ENCODE measurements at places on chromosomes 2 and 18. TPM values are rescaled to one million over a fixed set of nuclear protein-coding genes. Genes with fewer than 3 reads are reported as not detected.

DYNC1I2 gene
- 147 TPM for total RNA-seq

- no peak for ATAC-seq
Measured at GRCh38 chr2:169966454-169966853, 139.2 kb downstream of the UBR3 start.

SLC11A1 gene
- 5.9 TPM for total RNA-seq

CCNYL1 gene
- total RNA-seq: 11.7 TPM

SERPINB13 gene
- 0.13 TPM for total RNA-seq

DNA sequence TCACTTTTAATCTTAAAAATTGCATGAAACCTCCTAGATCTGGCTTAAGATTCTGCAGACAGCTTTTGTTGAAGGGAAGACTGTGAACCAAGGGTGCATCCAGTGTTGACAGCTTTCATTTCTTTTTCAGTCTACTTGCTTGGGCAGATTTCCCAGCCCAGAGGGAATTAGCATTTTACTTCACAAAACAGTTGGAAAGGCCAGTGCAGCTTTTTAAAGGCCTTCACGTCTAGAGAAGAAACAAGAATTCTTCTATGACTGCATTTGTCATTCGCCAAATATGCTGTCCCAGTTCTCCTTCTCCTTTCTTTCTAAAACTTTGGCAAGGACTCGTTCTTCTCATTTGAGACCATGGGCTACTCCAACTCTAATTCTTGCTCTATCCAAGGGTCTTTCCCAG is 17.4 kb downstream of the NTSR2 start:
- no peak for ATAC-seq

DNA sequence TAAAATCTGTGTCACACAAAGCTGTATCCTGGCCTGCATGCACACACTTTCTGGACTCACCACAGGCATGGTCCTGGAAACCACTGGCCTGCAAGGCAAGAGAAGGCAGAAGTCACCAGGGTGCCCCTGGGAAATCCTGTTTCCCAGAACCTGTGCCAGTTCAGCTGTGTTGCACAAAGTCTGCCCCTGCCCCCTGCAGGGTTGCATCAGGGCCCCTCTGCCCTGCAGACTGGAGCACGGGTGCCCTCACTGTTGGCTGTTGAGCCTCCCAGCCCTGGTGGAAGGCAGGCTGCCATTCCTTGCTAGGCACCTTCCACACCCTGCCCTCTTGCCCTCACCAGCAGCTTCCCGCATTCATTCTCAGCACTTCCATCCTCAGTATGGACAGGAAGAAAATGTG is 18.0 kb upstream of the TUBB6 start:
- no peak for ATAC-seq

RAMP1 gene
- total RNA-seq: 260 TPM

DNA sequence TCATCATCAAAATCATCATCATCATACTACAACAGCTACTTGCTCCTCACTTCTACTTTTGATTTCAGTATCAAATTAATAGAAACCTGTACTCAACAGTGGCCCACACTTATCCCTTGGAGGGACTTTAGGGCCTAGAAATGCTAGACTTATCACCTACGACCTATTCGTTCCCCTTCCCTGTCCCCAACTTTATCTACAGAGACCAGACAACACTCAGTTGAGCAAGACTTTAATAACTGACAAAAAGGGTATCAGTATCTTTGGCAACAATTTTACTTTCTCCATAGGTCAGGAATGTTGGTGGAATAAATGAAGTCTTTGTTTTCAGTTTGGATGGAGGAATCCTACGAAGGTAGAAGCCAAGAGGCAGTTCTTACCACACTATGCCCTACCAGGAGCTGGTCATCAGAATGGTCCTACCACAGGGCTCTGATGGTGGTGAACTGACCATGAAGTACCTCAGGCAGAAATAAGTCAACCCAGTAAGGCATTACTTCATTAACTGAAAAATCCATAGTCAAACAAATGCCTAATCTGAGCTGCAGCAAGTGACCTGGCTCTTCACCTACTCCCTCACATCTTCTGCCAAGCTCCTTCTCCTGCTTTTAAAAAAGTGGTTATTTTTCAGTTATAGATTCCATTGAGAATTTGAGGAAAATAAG is 26.6 kb downstream of the MBD2 start:
- no peak for ATAC-seq

L3MBTL4 gene
- 2.8 TPM for total RNA-seq

DNA sequence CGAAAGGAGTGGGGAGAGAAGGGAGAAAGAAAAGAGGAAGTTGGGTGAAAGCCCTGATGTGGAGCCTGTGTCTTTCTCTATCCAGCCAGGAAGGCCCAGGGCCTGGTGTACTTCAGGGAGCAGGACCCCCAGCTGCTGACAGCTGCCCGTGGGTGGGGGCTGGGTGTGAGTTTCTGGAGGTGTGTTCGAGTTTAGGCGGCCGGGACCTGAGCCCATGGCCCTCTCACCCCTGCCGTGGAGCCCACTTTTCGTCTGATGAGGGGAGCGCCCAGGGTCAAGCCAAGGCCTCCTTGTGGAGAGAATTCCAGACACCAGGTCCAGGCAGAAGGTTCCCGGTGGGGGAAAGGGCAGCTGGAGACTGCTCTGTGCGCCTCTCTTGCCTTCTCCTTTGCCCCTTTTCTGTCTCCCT is 2.2 kb downstream of the SIX3 start:
- no peak for ATAC-seq

DNA sequence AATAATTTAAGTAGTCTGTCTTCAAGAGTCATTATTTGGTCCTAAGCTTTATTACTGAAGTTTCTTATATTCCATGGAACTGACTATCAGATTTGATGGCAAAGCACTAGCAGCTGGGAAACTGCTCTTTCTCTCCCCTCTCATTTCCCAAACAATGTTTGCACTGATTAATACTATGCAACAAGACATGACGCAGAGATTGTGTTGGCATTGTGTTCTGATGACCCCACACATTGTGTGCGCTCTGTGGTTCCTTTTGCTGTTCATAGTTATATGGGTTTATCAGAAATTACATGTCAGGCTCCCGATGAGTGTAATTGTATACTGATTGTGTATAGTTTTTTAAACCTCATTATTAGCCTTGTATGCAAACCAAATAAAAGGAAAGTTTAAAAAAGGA is 331.6 kb upstream of the FANCL start:
- ATAC-seq: no peak

- no peak for ATAC-seq
Measured at GRCh38 chr2:88053934-88054781, 1.4 kb downstream of the KRCC1 start.

PRKAG3 gene
- total RNA-seq: not detected

ADCYAP1 gene
- total RNA-seq: not detected

DNAJC5G gene
- total RNA-seq: not detected

- ATAC-seq: no peak
Measured at GRCh38 chr2:106189325-106189724, 4.8 kb downstream of the UXS1 start.

DNA sequence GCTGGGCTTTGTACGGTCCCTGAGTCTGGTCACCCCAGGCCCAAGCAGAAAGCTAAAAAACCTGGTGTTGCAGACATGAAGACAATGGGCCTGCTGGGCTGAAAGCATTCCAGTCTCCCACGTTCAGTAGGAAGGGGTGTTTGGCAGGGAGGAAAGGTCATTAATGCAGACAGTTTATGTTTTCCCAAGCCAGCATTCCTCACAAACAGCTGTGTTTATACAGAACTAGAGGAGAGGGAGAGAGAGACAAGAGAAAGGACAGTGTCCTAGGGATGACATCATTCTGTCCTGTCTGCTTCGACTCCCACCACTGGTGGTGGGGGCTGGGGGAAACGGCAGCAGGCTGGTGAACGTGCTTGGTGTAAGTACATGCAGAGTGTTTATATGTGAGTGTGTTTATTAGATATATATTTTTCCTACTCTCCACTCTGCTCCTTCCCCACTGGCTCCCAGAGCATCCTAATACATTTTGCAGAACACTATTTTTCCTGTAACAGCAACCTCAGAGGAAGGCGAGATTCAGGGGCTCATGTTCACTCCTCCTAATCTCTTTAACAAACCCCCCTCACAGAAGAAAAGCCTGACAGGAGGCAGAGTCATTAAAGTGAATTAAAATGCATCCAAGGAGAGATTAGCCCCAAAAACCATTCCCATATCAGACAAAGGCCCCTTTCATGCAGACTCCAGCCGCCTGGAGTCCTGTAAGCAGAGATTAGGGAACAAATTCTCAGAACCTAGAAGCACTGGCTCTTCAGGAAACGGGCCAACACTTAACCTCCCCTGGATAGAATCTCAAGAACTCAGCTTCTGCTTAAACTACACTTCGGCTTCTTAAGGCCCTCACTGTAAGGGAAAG is 380.4 kb downstream of the TNS1 start:
- ATAC-seq: peak; percentile 56

DNA sequence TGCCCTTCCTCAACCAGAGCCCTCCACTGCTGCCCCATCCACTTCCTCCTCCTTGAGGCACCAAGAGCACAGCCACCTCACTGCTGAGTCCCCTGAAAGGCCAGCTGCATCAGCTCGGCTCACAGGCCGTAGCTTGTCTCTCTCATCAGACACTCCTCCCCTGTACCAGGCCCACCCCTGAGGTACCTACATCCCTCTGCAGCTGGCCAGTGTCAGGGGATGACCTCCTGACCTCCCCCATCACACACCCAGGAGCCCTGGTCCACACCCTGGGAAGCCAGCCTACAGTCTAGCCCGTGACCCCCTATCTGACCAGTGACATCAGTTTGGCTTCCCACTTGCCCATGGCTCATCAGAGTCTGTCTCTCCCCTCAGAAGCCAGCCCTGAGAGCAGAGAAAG is 205.6 kb downstream of the TNS1 start:
- peak; percentile 14 for ATAC-seq

GRCh38 chr18:79525556-79526467 is 130.1 kb downstream of the NFATC1 start:
- ATAC-seq: peak; percentile 75

- ATAC-seq: peak; percentile 32
Measured at GRCh38 chr2:101150306-101151145, 656 bp downstream of the TBC1D8 start.

DNA sequence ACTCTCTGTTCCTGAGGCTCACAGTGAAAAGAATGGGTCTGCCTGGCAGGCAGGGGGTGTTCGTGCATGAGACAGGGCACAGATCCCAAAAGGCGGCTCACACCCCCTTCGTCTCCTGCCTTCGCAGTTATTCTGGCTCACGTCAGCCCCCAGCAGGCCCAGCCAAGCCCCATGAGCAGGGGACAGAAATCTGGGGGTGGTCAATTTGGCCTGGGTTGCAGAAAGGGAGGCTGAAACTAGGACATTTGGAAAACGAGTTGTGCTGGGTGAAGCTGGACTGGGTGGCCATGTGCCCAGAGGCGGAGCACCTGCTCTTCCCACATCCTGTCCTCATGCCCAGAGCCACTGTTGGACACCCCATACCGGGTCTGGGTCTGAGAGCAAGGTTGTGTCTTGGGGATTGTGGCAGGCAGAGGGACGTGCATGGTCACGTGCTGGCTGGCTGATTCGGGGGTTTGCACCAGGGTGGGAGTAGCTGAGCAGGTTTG is 99.0 kb upstream of the MCFD2 start:
- peak; percentile 31 for ATAC-seq

DNA sequence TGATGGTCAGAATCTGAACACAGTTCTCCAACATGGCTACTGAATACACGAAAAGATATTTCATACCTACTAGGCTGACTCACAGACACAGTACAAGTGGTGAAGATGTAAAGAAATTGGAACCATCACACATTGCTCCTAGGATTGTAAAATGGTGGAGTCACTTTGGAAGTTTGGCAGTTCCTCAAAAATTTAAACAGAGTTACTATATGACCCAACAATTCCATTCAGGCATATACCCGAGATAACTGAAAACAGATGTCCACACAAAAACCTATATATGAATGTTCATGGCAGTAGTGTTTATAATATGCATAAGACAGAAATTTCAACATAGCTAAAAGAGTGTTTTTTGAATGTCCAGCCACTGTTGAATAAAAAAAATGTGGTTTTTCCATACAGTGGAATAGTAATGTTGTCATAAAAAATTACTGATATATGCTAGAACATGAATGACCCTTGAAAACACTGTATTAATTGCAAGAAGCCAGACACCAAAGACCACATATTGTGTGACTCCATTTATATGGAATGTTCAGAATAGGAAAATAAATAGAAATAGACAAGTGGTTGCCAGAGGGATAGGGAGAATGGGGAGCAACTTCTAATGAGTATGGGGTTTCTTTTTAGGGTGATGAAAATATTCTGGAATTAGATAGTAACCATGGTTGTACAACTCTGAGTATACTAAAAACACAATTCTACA is 10.1 kb downstream of the RMP24 start:
- ATAC-seq: no peak

SPC25 gene
- not detected for total RNA-seq

PLEKHH2 gene
- 37.4 TPM for total RNA-seq

DNA sequence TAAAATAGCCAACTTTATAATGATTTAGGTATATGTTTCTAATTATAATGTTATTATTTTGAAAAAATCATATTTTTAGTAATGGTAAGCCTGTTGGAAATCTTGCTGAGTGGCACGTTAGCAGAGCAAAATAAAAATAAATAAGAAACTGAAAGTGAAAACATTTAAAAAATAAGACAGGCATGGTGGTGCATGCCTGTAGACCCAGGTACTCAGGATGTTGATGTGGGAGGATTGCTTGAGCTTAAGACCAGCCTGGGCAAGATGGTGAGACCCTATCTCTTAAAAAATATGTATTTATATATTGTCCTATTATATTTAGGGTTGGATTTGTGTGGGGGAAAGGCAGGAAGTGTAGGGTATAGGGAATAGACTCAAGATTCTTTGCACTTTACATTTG is 15.8 kb upstream of the ANKRD12 start:
- no peak for ATAC-seq

- no peak for ATAC-seq
Measured at GRCh38 chr2:200756618-200757321, 54.9 kb upstream of the BZW1 start.

DNA sequence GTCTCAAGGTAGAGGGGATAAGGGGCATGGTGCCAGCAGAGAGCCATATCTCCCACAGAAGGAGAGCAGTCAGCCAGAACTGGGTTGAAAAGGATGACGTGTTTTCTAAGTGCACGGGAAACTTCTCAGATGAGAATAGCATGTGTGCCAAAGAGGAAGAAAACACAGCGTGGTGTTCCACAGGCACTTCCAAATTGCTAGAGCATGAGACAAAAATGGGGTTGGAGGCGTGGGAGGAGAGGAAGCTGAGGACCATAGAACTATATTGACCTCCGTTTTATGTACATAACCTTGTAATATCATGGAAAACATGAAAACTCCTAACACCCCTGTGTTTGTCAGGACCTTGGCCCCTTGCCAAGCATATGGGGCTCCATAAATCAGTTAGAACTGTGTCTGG is 682.7 kb upstream of the RAB6C start:
- peak; percentile 43 for ATAC-seq

DNA sequence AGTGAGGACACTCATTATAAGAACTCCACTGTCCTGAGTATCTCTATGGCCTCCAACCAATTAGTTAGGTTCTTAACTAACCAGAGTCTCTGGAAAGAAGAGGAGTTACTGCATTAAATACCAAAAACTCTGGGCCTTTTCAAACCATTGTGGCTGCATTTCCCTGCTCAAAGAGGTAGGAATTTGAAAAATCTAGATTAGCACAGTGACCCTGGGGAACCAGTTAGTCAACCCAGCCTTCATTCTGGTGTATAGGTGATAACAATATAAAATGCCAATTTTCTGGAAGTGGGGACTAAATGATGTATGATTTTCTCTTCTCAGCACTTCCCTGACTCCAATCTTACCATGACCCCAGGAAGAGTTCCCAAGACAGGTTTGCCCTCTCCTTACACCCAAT is 287.8 kb upstream of the SETBP1 start:
- ATAC-seq: no peak

Data from gastroesophageal sphincter (tissue), 4 donors.